ENCODE measurements at places on chromosomes 6 and 20. TPM values are rescaled to one million over a fixed set of nuclear protein-coding genes. Genes with fewer than 3 reads are reported as not detected.

DNA sequence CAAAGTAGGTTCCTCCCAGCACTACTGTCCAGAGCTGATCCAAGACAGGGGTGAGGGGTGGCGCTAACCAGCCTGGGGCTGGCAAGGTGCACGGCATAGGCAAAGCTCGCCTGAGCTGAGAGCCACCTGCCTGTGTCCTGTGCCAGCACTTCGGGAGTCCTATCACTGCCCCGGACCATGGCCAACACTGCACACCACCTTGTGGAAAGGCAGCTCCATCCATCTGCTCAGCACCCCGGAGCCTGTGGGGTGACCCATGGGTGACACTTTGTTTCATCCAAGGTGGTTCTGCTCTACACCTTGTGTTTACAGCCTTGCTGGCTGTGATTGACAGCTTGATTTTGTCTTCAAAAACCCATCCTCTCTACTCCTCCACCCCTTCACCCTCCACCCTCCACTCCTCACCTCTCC lies 32.9 kb upstream of the GATA5 start:
- DNase-seq, result no peak

GRCh38 chr6:52512199-52512598 lies 64.7 kb downstream of the TRAM2 start:
- no peak for DNase-seq

DNA sequence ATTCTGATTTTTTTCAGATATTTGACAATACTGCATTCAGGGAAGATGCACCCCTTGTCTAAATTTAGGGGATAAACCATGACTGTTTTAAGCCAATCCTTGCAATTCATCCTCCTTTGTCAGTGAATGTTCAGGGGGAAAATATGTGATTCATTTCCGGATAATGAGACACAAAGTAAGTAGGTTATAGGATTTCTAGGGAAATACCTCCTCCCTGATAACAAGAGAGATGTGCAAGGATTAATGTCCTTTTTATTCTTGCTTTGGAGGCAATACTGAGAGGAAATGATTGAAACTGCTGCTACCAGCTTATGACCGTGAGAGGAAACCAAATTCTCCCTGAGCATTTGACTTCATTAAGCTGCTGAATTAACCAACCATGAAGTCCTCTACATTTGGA lies 161.3 kb upstream of the EYA4 start:
- DNase-seq, result no peak

DNA sequence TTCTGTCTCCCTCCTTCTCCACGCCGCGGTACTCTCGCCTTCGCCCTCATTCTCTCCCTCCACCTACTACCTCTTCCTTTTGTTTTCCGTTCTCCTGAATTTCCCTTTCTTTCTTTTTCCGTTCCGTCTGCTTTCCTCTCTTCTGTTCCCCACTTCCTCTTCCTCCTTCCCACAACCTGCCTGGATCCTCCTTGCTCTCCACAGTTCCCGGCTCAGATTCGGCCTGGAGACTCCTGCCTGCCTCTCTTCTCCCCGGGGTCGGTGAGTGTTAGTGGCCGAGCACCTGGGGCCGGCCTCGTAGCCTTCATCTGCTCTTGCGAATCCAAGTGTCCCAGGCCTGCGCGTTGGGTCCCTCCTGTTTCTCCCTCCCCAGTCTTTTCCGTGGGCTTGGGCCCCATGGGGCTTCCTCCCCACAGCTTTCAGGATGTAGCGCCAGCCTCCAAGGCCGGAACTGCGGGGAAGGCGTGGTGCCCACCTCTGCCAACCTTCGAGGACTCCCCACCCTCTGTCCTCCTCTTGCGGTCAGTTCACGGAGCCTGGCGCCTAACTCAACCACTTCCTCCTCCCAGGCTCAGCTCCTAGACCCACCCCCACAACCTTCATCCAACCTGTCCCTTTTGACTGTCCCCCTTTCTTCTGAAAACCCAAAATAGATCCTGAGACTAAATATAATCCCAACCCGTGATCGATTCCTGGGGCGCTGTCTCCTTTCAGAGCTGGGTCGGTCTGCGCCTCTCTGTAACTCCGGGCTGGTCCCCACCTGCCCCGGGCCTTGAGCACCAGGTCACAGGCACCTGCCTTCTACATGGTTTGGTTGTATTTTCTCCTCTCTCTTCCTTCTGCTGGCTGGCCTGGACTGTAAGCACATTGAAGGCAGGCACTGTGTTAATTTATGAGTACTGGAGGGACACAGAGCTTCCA lies 6.8 kb downstream of the NRN1 start:
- no peak for DNase-seq

DNA sequence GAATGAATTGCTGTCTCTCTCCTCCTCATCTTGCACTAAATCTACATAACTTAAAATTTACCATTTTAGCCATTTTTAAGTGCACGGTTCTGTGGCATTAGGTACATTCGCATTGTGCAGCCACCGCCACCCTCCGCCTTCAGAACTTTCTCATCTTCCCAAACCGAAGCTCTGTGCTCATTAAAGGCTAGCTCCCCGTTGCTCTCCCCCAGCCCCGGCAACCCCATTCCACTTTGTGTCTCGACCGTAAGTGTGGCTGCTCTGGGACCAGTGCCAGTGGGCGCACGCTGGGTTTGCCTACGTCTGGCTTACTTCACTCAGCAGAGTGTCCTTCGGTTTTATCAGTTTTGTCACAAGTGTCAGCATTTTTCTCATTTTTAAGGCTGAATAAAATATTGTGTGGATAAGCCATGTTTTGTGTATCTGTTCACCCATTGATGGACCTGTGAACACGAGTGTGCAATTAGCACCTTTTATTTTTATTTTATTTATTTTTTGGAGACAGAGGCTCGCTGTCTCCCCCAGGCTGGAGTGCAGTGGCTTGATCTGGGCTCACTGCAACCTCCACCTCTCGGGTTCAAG lies 16.8 kb downstream of the SLC17A9 start:
- no peak for DNase-seq

- DNase-seq, result no peak
Measured at GRCh38 chr6:130526466-130526865, 160.6 kb downstream of the TMEM200A start.

DNA sequence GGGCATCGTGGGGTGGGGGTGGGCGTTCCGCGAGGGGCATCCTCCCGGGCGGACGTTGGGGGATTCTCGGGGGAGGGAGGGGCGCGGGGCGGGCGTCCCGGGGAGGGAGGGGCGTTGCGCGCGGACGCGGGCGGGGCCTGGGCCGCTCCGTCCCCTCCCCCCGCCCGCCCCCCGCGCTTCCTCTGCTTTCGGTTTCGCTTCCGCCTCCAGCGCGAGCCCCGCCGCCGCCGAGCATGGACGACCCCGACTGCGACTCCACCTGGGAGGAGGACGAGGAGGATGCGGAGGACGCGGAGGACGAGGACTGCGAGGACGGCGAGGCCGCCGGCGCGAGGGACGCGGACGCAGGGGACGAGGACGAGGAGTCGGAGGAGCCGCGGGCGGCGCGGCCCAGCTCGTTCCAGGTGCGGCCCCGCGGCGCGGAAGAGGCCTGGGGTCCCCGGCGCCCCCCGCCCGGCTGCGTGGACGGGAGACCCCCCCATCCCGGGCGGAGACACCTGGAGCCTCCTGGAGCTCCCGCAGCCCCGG lies at the start of gene OGFR:
OGFR (plus strand) TSS at position 209 of the 528 bp plus-strand sequence; CDS start at position 234, 25 bp downstream.
- DNase-seq, result peak; percentile 69

- no peak for DNase-seq
Measured at GRCh38 chr20:46937533-46938226, 43.0 kb downstream of the EYA2 start.

DNA sequence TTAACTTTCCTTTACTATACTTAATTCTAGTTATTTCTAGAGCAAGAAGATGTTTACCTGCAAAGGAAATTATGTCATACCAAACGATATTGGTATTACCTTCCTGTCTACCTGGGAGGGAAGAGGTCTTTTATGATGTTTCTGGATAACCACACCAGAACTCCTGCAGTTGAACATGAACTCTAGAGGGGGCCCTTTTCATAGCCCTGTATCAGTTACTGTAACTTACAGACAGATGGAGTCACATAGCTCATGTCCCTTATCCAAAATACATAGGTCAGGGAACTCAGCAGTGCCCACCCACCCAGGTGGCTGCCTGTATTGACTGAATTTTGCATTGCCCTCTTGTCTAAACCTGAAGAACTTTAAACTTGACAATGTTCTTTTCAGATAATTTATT lies 35.1 kb upstream of the MYL9 start:
- DNase-seq, result no peak

DNA sequence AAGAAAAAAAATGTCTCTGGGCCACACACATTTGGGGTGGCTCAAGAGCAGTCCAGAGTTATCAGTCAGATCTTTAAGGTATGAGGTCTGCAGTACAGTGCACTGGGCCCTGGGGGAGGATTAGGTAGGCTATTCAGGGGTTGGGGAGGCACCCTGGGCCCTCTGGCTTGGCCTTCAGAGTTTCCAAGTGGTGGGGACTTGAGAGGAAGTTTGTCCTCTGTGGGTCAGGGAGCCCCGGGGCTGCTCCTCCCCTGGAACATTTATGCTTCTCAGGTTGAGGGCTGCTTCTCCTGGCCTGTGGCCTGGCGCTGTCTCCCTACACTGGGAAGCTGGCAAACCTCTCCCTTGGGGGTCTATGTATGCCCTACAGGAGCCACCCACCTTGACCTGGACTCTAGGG lies 46.0 kb downstream of the PTK7 start:
- DNase-seq, result no peak

DNA sequence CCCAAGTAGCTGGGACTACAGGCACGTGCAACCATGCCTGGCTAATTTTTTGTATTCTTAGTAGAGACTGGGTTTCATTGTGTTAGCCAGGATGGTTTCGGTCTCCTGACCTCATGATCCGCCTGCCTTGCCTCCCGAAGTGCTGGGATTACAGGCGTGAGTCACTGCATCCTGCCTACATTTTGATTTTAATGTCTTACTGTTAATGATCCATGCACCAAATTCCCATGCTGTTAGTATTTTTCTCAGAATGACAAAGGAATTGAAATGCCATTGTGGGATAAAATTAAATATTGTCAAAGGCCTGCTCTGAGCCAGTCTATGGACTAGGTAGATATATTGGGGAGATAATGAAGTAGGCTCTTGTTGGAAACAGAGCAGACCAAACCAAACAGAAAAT lies 28.2 kb downstream of the CBFA2T2 start:
- DNase-seq, result no peak

GRCh38 chr6:101433141-101433540 lies 39.6 kb downstream of the GRIK2 start:
- no peak for DNase-seq

Gene DAAM2
- total RNA-seq, result 15.2 TPM

Gene BCAS1
- total RNA-seq, result 0.20 TPM

Gene TFAP2B
- total RNA-seq, result 5.0 TPM
